ENCODE measurements at places on chromosomes 4 and X.

GRCh38 chr4:185149392-185149791 is 6.3 kb downstream of the SLC25A4 start:
- no peak for DNase-seq

DNA sequence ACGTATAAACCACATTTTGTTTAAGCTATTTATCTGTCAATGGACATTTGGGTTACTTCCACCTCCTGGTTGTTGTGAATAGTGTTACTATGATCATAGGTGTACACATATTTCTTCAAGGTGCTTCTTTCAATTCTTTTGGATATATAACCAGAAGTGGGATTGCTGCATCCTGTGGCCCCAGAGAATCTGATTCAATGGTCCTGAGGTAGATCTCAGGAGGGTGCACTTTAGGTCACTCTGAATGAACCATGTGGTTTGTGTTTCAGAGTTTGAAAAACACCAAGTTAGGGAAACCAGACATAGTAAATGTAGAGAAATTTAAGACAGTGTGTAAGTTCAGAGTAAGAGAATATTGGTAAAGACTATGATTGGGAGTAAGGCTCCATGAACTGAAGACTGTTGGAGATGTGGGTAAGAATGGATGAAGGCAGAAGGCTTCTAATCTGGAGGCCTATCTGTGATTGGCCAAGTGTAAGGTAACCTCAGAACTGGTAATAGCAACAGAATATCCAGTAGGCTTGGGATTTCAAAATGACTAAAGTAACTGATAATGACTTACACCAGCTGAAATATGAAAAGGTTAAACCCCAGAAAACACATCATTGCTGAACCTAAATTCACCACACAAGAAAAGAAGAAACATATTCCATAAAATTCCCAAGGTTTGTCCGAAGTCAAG is 236.9 kb downstream of the CAMK2D start:
- no peak for DNase-seq

DNA sequence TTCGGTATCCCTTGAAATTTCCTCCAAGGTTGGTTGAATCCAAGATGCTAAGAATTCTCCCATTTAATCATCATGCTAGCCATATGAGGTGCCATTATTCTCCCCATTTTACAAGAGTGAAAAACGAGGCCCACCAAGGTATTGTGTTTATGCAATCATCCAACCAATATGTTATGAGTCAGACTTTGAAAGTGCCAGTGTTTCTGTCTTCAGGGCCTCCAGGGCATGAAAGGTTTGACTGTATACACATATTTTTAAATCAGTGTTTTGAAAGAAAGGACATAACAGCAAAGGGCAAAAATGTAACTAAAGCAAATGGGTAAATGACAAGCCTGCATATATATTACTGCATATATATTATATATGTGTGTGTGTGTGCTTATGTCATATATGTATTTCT is 541.2 kb upstream of the SMIM31 start:
- DNase-seq: no peak

DNA sequence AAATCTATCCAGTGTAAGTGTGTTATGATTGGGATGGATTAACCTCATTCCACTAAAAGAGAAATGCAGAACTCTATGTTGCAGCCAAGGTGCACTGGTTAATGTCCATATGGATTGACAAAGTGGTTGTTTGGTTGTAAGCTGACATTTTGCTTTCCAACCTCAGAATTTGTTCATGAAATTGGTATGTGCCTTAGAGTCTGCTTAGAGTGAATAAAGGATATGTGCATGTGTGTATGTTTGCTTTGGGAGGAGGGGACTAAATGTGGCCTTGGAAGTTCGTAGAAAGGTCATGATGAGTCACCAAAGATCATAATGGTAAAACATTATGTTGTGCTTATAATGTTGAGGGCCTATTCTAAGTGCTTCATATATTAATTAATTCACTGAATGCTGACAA is 44.1 kb upstream of the MBNL3 start:
- no peak for DNase-seq

GRCh38 chr4:185357211-185357610 is 38.5 kb downstream of the LRP2BP start:
- DNase-seq: no peak

Measured in stimulated activated CD4-positive, alpha-beta T cell treated with anti-CD3 and anti-CD28 coated beads, Interleukin-4, amount 100 ng/mL, for 24 hours (primary cell).